ENCODE measurements at places on chromosomes 5 and 9.

DNA sequence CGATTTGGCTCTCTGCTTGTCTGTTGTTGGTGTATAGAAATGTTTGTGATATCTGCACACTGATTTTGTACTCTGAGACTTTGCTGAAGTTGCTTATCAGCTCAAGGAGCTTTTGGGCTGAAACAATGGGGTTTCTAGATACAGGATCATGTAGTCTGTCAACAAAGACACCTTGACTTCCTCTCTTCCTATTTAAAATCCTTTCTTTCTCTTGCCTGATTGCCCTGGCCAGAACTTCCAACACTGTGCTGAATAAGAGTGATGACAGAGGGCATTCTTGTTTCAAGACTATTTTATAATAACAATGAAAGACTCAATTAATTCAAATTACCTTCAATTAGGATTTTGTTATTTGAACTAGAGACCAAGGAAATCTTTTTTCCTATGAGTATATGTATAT is 692.5 kb downstream of the PRR16 start:
- DNase-seq: no peak

GRCh38 chr5:142587354-142587965 is 98.4 kb downstream of the FGF1 start:
- no peak for DNase-seq

GRCh38 chr5:66861402-66861801 is 265.2 kb downstream of the MAST4 start:
- DNase-seq: no peak

DNA sequence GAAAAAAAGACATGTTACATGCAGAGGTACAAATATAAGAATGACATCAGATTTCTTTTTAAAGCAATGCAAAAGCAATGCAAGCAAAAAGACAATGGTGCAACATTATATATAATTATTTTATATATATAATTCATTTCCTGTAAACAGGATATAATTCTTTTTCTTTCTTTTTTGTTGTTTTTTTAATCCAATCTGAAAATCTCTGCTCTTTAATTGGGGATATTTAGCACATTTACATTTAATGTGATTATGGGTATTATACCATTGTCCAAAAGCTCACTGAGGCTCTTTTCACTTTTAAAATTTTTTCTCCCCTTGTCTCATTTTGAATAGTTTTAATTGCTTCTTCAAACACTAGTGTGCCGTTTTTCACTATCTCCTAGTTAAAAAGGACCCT is 148.9 kb downstream of the FGF18 start:
- no peak for DNase-seq

DNA sequence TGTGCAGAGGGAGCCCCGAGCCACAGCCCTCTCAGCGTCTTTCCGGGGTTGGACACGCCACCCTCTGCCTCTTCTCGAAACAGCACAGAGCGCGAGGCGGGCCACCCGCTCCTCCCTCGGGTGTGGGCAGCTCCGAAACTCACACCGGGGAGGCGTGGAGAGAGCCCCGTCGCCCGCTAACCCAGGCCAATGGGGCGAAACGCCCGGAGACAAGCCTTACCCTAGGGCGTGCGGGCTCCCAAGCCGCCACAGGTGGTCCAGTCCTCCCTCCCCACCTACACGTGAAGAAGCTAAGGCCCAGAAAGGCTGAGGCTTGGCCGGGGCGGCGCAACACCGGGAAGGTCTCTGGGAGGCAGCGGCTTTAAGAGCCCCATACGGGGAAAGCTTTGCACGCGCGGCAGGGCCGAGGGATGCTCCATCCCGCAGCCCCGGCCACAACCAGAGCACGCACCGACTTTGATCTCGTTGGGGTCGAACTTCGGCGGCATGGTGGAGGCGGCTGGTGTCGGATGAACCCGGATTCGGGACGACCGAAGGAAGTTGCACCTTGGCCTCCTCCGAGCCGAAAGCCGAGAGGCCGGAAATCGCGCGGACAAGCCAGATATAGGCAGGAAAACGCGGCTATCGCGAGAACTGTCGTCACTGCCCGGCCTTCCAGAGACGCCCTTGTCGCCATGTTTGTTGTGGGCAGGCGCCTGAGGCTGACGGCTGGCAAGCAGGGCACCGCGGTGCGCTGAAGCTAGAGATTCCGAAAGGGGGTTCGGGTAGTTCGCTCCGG is at the start of the genes LRSAM1 and RPL12:
TSS of gene LRSAM1 (plus strand) at position 681 of the 778 bp plus-strand sequence. CDS start 3,018 bp downstream, outside the sequence.
TSS of gene RPL12 (minus strand) at position 577 of the 778 bp plus-strand sequence. CDS start at position 488, 89 bp downstream.
- peak; percentile 98 for DNase-seq

- no peak for DNase-seq
Measured at GRCh38 chr5:141762316-141762715, 80.3 kb upstream of the ARAP3 start.

DNA sequence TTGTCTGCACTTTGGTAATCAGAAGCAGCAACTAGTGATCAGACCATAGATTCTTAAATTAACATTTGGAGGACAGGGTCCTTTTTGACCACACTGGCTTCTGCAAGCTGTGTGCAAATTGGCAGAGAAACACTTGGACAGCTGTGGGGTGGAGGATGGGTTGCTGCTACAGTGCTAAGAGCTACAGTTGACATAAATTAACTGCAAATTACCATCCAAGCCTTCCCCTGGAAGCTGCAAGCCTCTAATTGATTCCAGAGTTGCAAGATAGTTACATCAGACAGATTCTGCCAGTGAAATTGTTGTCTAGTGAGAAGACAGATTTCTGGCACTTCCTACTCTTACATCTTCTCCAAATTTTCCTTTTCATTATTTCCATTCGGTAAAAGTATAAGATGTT is 517.7 kb downstream of the DIRAS2 start:
- no peak for DNase-seq

DNA sequence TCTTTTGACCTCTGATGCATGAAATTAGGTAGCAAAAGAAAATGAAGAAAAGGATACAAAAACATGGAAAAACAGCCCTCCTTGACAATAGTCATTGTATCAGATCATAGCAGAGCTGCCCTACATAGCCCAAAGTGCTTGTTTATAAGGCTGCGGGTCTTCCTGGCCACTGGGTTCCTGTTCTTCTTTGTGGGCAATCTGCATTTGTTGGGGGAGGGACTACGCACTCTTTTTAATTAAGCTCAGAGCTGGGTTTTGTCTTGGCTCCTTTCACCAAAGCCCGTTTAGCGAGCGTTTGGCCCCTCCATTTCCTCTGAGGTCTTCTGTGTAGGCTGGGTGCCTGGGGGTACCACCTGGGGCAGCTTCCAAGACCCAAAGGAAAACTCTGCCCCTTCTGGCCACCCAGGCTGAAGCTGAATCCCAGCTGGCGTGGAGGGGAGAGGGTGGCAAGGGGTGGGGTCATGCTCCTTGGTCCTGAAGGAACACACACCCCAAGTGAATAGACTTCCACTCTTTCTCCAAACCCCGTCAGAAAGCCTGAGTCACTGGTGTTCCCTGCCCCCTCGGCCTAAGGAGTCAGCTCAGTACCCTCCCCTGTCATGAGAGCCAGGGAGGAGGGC is 6.5 kb upstream of the PAX5 start:
- no peak for DNase-seq

DNA sequence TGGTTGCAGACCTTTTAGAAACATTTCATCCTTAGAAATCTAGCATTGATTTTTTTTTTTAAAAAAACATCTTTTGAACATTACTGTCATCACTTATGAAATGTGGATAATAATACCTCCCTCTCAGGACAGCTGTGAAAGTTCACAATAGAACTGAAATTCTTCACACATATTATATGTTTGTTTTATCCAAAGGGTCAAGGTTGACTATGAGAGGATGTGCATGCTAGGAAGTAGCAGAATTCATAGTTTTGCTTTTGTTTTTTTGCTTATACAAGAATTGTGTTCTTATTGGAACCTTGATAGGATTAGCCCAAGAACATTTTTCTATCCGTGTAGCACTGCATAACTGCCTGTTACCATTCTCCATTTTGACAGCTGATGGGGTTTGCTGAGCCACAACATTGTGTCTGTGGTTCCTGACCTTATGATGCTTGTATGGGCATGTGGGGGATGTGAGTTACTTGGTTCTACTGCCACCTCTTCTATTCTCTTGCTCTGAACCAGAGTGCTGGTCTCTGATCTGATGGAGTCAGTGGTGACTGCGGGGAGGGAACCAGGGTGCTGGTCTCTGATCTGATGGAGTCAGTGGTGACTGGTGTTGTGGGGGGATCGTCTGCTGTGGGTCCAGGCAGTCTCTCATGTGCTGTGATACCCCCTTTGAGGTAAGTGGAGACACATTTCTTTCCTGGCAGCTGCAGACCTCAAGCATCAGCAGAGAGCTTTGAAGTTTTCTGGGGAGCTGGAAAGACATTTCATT is 27.1 kb upstream of the ACTBL2 start:
- no peak for DNase-seq
